Lower lobe of right lung (tissue), 2 donors: ENCODE measurements at places on chromosomes 3 and 15. TPM values are rescaled to one million over a fixed set of nuclear protein-coding genes. Genes with fewer than 3 reads are reported as not detected.

The CAND2 gene
- total RNA-seq = 6.4 TPM

- H3K4me3 ChIP-seq = no peak overlapping the region
- no peak for DNase-seq
- H3K27ac ChIP-seq = no peak overlapping the region
- no peaks in the 10 kb centered on the region for H3K27me3 ChIP-seq
Observed at GRCh38 chr15:101013769-101014675, 94.9 kb downstream of the LRRK1 start.

GRCh38 chr3:196617256-196617655, 22.2 kb upstream of the NRROS start:
- peaks cover 40% of the 10 kb centered on the region for H3K4me1 ChIP-seq
- no peak overlapping the region for H3K27ac ChIP-seq

- no peak overlapping the region for H3K4me3 ChIP-seq
- H3K36me3 ChIP-seq = no peaks in the 10 kb centered on the region
- no peaks in the 10 kb centered on the region for H3K27me3 ChIP-seq
- H3K27ac ChIP-seq = no peak overlapping the region
- DNase-seq = no peak
Observed at GRCh38 chr3:82128271-82128670, 366.8 kb upstream of the GBE1 start.

GRCh38 chr3:171399842-171400241, 60.4 kb downstream of the TNIK start:
- DNase-seq = no peak
- no peaks in the 10 kb centered on the region for H3K36me3 ChIP-seq
- H3K27ac ChIP-seq = no peak overlapping the region
- H3K4me3 ChIP-seq = no peak overlapping the region
- no peaks in the 10 kb centered on the region for H3K4me1 ChIP-seq

- no peak for DNase-seq
- H3K27me3 ChIP-seq = no peaks in the 10 kb centered on the region
- H3K36me3 ChIP-seq = no peaks in the 10 kb centered on the region
- peaks cover 10% of the 10 kb centered on the region for H3K4me1 ChIP-seq
- no peak overlapping the region for H3K4me3 ChIP-seq
Observed at GRCh38 chr3:172079326-172079976, 40.1 kb downstream of the FNDC3B start.

DNA sequence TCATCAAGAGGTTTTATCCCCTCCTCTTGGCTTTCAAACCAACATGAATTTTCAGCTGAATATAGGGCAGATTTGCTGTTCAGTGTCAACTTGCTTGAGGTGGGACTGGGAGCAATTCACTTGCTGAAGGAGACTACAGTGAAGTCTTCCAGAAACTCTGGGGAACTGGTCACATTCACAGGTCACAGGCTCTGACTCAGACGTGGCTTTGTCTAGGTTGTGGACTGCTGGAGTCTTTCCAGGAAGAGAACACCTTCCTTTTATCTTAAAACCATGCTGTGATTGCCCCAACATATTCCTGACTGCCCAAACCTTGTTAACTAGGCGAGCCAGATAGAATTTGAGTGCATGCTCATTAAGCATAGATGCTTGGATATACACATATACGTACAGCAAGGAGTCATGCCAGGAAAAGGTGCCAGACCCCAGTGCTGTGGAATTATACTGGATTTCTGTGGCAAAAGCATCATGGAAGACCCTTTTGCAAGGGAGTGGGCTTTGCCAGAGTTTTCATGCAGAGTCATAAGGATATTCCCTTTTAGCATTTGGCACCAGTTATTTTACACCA, 399.1 kb upstream of the TBL1XR1 start:
- peaks cover 64% of the 10 kb centered on the region for H3K4me1 ChIP-seq
- DNase-seq = no peak
- H3K4me3 ChIP-seq = no peak overlapping the region

- H3K36me3 ChIP-seq = no peaks in the 10 kb centered on the region
- H3K4me3 ChIP-seq = no peak overlapping the region
- no peak overlapping the region for H3K27ac ChIP-seq
- DNase-seq = no peak
- no peaks in the 10 kb centered on the region for H3K27me3 ChIP-seq
Observed at GRCh38 chr3:118909763-118910162, 124.9 kb downstream of the IGSF11 start.

DNA sequence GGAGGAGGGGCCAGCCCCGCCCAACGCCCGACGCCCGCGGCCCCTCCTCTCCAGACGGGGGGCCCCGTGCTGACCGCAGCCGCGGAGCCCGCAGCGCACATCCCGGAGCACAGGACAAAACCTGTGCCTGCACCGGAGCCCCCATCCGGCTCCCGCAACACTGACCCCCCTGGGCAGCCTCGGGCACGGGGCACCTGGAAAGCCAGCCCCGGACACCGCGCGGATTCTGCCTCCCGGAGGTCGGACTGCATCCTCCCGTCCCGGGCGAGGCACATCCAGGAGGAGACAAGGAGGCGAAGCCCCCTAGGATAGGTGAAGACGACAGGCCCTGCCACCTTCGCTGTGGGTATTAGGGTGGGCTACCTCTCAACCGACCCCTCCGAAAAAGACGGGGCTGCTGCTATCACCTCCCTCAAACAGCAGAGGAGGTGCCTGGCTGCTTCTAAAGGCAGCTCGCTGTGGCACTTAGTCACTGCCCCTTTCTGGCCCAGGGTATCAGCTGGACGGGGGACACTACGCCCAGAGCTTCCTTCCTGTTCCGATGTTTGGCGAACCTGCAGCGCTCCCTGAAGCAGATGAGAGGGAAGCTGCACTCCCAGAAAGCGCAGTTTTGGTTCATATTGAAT, 10.6 kb downstream of the XXYLT1 start:
- H3K4me3 ChIP-seq = peak overlapping the region; percentile 72
- H3K27me3 ChIP-seq = no peaks in the 10 kb centered on the region
- H3K4me1 ChIP-seq = peaks cover 38% of the 10 kb centered on the region
- no peak for DNase-seq
- peak overlapping the region; percentile 95 for H3K27ac ChIP-seq

DNA sequence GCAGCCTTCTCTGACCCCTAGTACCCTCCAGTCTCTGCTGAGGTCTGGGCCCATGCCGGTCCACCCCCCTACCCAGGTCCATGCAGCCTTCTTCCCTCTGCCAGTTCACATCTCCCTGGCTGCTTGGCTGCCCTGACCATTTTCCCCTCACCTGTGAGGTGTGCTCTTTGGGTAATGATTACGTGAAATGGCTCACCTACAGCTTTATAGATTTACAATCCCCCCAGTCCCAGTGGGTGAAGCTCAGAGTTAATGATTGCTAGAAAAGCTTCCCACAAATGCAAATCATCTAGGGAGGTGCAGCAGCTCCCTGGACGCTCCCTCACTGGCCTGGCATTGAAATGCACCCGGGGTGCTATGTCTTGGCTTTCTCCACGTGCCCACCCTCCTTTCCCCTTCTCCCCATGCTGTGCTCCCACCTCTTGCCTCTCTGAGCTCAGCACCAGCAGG, 18.7 kb downstream of the PAQR5 start:
- H3K36me3 ChIP-seq = no peaks in the 10 kb centered on the region
- H3K27ac ChIP-seq = no peak overlapping the region
- peaks cover 26% of the 10 kb centered on the region for H3K4me1 ChIP-seq
- DNase-seq = no peak

GRCh38 chr15:40067921-40068624, 29.1 kb upstream of the SRP14 start:
- H3K4me1 ChIP-seq = peaks cover 39% of the 10 kb centered on the region
- H3K27ac ChIP-seq = no peak overlapping the region
- no peak overlapping the region for H3K4me3 ChIP-seq
- H3K36me3 ChIP-seq = no peaks in the 10 kb centered on the region
- H3K27me3 ChIP-seq = no peaks in the 10 kb centered on the region

DNA sequence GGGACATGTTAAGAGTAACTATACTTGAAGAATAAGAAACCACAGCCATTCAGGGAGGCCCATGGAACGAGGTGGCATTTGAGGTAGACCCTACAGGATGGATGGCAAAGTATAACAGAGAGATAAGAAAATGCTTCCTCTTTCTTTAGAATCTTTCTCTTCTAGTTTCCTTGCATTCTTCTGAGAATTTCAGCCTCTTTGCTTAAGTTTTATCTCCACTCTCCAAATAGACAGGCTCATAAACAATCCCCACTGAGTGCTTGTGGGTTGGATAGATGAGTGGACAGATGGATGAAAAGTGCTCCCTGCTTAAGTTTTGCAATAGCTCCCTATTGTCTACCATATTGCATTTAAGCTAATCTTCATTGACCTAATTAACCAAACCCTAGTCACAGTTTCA, 103.7 kb downstream of the MEX3B start:
- no peaks in the 10 kb centered on the region for H3K36me3 ChIP-seq
- H3K27me3 ChIP-seq = no peaks in the 10 kb centered on the region
- H3K4me1 ChIP-seq = no peaks in the 10 kb centered on the region
- H3K27ac ChIP-seq = no peak overlapping the region
